Activated T-cell treated with anti-CD3 and anti-CD28 coated beads, Interleukin-2, amount 50 U/mL, for 1 hour (primary cell): ENCODE measurements at places on chromosomes 2 and 18.

GRCh38 chr18:45690975-45691815 is 32.8 kb upstream of the SLC14A1 start:
- DNase-seq: peak; percentile 77

GRCh38 chr2:20706217-20706616 is 39.3 kb downstream of the GDF7 start:
- DNase-seq: no peak

GRCh38 chr2:42164971-42165370 is 4.2 kb upstream of the EML4 start:
- DNase-seq: no peak

GRCh38 chr2:134897932-134898331 is 20.7 kb upstream of the CCNT2 start:
- no peak for DNase-seq

- peak; percentile 56 for DNase-seq
These were observed at the start of gene GPR55 for GRCh38 chr2:230924470-230925341. GPR55 (minus strand) TSS chr2:230925242; CDS start chr2:230910962, 14,280 bp downstream.

DNA sequence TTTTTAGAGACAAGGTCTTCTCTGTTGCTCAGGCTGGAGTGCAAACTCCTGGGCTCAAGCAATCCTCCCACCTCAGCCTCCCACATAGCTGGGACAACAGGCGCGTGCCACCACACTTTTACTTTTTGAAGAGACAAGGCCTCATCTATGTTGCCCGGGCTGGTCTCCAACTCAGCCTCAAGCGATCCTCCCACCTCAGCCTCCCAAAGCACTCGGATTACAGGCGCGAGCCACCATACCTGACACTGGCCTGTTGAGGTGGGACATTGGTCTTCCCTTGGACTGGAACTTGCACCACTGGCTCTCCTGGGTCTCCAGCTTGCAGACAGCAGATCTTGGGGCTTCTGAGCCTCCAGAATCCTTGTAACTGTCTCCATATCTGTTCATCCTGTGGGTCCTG is 75.6 kb downstream of the NDUFA10 start:
- DNase-seq: no peak

DNA sequence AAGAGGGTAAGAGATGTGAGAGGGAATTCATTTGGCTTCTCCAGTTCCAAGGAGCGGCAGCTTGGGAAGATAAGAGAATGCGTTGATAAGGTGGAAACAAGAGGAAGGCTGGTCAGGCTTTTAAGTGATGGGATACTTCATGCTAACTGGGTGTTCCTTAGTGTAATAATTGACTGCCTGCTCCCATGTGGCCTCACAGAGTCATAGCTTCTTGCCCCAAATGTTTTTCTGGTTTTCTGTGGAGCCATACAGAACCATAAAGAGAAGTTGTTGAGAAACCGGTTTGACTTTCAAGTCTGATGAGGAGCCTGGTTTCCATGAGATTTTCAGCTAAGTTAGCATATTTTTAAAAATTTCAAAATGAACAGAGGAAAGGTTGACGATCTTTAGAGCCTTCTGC is 97.5 kb upstream of the ZFP36L2 start:
- no peak for DNase-seq

DNA sequence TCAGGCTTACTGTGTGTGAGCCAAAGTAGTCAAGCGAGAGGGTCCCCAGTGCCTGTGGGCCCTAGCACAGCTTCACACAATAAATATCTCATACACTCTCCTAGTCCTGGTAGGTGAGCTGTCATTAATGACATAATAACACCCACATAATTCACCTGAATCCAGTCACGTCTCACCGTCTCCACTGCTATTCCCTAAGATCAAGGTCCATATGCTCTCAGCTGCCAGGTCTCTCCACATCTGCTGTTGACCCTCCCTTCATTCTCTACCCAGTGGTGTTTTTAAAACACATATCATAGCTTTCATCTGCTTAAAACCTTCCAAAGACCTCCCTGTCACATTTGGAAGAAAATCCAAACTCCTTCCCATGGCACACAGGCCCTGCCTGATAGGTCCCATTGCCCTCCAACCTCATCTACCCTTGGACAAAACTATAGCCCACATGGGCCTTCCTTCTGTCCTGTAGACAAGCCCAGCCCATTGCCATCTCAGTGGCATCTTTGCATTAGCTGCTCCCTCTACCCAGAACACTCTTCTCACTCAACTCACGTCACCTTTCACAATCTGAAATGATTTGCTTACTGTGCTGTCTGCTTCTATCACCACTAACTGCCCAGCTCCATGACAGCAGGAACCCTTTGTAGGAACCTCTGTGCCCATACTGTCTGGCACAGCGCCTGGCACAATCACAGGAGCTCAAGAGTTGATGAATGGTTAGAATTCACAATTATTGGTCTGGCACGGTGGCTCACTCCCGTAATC is 7.5 kb downstream of the KCNG3 start:
- DNase-seq: no peak

GRCh38 chr2:123512547-123512946 is 512.5 kb upstream of the CNTNAP5 start:
- no peak for DNase-seq

DNA sequence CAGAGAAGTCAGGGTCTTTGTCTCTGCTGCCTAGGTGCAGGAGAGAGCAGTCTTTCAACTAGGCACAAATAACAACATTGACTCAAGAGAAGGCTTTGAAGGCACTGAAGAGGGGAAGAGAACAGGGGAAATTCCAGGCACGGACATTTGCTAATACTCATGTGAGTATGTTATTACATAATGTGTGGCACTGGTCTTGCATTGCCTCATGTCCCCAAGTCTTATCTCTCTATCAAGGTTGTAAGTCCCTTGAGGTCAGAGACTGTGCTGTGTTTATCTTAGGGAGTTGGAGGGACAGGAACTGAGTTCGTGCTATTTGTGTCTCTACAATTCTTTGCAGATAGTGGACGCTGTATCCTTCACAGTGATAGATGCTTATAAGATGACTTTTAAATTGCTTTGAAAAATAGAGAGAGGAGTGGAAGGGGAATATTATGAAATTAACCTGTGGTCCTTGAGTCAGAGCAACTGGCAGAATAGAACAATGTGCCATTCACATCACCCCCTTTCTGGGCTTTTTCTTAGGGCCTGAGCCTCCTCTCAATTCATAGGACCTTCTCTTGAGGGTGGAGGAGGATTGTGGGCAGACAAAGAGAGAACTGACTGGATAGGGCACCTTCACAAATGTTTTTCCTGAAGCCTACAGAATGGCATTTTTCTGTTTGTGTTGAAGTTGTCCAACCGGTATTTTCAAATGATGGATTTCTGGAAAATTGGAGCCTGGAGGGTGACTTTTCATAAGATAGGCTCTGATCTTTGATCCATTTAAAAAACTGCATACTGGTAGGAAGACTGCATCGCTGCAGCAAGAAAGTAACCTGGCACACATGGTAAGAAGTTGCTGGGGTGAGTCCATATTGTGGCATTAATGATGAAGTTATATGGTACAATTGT is 96.6 kb upstream of the CXCR4 start:
- no peak for DNase-seq

- no peak for DNase-seq
These were observed 232.1 kb upstream of the NT5C1B start for GRCh38 chr2:18821431-18821830.

- DNase-seq: no peak
These were observed 7.1 kb downstream of the CYP26B1 start for GRCh38 chr2:72140621-72140960.

- DNase-seq: peak; percentile 72
These were observed 35.8 kb downstream of the ST3GAL5 start for GRCh38 chr2:85852937-85853498.

- DNase-seq: no peak
These were observed 25.1 kb downstream of the BAZ2B start for GRCh38 chr2:159591221-159591620.

GRCh38 chr2:39401319-39401718 is 35.8 kb downstream of the MAP4K3 start:
- DNase-seq: no peak

GRCh38 chr2:241190291-241190981 is 2.0 kb downstream of the ANO7 start:
- DNase-seq: no peak

DNA sequence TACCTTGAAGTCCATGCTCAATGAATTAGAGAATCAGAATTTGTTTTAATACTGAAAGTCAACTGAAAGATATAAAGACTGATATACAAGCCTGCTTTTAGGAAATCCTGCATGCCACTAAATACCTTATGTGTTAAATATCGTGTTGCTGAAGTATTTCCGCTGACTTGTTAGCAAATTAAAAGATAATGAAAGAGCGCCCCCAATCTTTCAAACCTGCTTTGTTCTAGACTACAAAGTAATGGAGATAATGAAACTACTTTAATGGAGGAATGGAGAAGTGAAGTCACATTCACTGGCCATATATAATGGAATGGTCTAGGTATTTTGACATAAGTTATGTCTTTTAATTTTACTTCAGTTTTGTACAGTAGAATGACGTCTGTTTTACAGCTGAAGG is 95.7 kb downstream of the ASXL3 start:
- no peak for DNase-seq

DNA sequence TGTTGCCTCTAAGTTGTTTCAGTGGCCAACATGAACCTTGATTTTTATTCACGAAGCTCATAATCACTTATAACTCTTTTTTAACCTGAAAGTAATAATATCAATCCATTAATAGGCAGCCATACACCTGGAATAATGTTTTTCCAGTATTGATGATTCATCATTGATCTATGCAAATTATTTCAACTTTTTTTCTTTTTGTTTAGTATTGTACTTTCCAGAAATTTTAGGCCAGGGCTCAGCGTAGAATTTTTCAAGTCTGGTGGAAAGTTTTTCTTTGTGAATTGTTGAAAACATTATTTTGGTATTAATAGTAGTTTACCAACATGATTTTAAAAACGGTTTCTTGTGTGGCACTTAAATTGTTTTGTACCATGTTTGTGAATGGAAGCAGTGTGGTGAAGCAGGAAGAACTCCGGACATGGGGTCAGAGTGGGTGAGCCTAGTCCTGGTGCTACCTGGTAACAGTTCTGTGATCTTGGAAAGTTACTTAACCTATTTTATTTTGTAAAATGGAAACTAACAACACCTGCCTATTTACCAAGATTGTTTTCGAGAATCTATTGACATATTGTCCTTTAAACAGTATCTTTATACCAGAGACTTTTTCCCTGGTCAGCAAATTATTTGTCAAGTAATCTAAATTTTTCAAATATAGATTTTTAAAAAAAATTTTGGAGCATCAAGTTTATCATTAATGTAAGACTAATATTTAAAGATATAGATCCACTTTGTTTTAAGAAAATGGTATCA is 2.3 kb downstream of the INSIG2 start:
- DNase-seq: no peak

DNA sequence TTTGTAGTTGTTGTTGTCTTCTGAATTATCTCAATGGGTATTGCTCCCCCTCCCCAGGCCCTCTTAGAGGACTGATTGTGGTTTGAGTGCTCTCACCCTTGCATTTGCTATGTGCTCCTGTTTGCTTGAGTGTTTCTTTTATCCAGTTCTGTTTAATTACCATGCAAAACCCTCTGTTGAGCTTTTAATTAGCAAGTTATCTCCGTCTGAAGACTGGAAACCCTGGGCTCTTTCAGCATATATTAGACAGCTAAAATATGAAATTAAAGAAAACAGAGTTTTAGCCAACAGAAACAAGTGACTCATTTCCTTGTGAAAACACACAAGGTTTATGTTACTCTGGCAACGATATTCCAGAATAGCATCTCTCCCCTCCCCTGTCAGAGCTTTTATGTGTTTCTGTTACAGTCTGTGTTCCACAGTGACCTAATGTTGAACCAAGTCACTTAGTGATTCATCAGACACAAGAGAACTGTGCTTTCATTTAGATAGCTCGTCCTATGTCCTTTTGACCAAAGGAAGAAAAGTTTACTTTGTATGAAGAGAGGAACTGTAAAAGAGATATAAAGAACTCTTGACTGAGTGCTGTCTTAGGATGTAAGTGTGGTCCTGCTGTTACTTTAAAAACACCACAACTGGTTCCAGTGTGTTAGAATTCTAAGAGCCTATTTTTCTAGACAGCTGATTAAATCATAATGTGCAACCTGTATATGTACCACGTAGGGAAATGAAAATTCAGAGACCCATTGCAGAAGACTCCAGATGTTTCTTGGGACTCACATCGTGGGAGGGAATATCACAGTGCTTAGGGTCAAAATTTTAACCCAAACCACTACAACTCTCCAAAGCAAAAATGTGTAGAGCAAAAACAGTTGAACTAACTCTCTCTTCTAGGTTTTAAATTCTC is 172.8 kb upstream of the RBMS1 start:
- no peak for DNase-seq
